Memory B cell (primary cell): ENCODE measurements at places on chromosomes 11 and 22.

DNA sequence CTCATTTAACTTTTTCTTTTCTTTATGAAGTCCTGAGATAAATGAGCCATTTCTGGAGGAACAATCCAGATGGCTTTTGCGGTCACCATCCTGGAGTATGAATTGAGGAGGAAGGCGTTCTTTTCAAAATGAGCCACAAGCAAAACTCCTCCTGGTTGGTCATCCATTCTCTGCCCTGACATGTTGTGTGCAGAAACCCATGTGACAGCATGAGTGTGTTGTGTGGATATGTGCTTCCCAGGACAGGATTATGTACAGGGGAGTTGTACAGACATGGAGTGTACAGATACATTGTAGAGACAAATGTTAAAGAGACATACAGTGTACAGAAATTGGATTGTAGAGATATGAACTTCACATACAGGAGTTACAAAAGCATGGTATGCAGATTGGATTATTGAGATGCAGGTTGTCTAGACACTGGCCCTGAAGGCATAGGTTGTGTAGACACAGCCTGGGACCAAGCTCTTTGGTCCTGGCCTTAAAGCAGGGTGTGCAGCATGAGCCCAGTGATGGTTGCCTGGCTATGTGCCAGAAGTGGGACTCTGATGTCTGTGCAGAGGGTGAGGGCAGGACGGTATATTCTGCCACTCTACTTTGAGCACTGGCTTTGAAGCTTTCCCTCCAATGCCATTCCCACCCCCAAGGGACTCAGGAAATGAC is 178.5 kb upstream of the ZBED5 start:
- no peak overlapping the region for H3K4me3 ChIP-seq
- DNase-seq: no peak
- no peak overlapping the region for H3K27ac ChIP-seq
- peaks cover 11% of the 10 kb centered on the region for H3K27me3 ChIP-seq
- no peaks in the 10 kb centered on the region for H3K4me1 ChIP-seq

GRCh38 chr11:45565446-45565988 is 99.9 kb downstream of the CHST1 start:
- H3K27ac ChIP-seq: no peak overlapping the region
- H3K27me3 ChIP-seq: peaks cover 6% of the 10 kb centered on the region
- no peaks in the 10 kb centered on the region for H3K4me1 ChIP-seq
- no peak for DNase-seq

GRCh38 chr11:128947773-128948172 is 5.1 kb upstream of the TP53AIP1 start:
- no peaks in the 10 kb centered on the region for H3K4me1 ChIP-seq
- DNase-seq: no peak
- H3K36me3 ChIP-seq: no peaks in the 10 kb centered on the region
- no peak overlapping the region for H3K27ac ChIP-seq

GRCh38 chr11:134760299-134760698 is 348.3 kb upstream of the B3GAT1 start:
- peaks cover 13% of the 10 kb centered on the region for H3K27me3 ChIP-seq
- H3K36me3 ChIP-seq: peaks cover 1% of the 10 kb centered on the region
- H3K27ac ChIP-seq: no peak overlapping the region
- H3K4me3 ChIP-seq: no peak overlapping the region
- H3K4me1 ChIP-seq: no peaks in the 10 kb centered on the region

GRCh38 chr11:44456544-44457300 is 108.7 kb upstream of the CD82 start:
- peaks cover 2% of the 10 kb centered on the region for H3K36me3 ChIP-seq
- no peak overlapping the region for H3K27ac ChIP-seq
- H3K4me3 ChIP-seq: no peak overlapping the region

- no peaks in the 10 kb centered on the region for H3K4me1 ChIP-seq
- no peaks in the 10 kb centered on the region for H3K36me3 ChIP-seq
- no peak overlapping the region for H3K27ac ChIP-seq
- H3K27me3 ChIP-seq: no peaks in the 10 kb centered on the region
These were observed 12.9 kb downstream of the CDC45 start for GRCh38 chr22:19492504-19493174.

GRCh38 chr11:2578929-2579270 is 120.9 kb downstream of the KCNQ1OT1 start:
- no peaks in the 10 kb centered on the region for H3K4me1 ChIP-seq
- H3K36me3 ChIP-seq: peaks cover 4% of the 10 kb centered on the region
- H3K4me3 ChIP-seq: no peak overlapping the region
- no peaks in the 10 kb centered on the region for H3K27me3 ChIP-seq
- no peak overlapping the region for H3K27ac ChIP-seq

- H3K36me3 ChIP-seq: peaks cover 1% of the 10 kb centered on the region
- H3K4me1 ChIP-seq: peaks cover 7% of the 10 kb centered on the region
- H3K27me3 ChIP-seq: peaks cover 14% of the 10 kb centered on the region
- peak overlapping the region; percentile 2 for H3K4me3 ChIP-seq
- no peak overlapping the region for H3K27ac ChIP-seq
- DNase-seq: peak; percentile 3
These were observed 26.3 kb upstream of the HMGXB4 start for GRCh38 chr22:35230839-35231584.

DNA sequence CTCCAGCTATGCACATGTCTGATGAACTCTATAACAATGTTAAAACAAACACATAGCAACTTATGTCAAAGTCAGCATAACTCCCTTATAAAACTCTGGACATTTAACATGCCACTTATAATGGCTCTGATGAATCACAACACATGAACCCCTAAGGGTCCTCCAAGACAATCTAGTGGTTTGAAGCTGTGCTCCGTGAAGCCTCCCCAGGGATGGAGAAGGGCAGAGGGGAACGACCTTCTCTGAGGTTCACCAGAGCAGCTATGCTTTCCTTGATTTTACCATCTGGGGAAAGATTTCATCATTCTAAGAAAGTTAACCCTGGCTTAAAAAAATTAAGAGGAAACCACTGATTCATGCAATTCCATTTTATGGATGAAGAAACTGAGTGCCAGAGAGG is 84.4 kb downstream of the MPPED2 start:
- no peaks in the 10 kb centered on the region for H3K4me1 ChIP-seq
- H3K4me3 ChIP-seq: no peak overlapping the region
- no peak overlapping the region for H3K27ac ChIP-seq
- no peak for DNase-seq
- H3K27me3 ChIP-seq: peaks cover 6% of the 10 kb centered on the region
- H3K36me3 ChIP-seq: no peaks in the 10 kb centered on the region

- no peaks in the 10 kb centered on the region for H3K4me1 ChIP-seq
- DNase-seq: no peak
- peaks cover 2% of the 10 kb centered on the region for H3K36me3 ChIP-seq
- peaks cover 8% of the 10 kb centered on the region for H3K27me3 ChIP-seq
- no peak overlapping the region for H3K27ac ChIP-seq
These were observed 169.8 kb downstream of the C11orf91 start for GRCh38 chr11:33530815-33531214.
